Kasumi-1 (cell line): ENCODE measurements at places on chromosomes 16 and 17.

DNA sequence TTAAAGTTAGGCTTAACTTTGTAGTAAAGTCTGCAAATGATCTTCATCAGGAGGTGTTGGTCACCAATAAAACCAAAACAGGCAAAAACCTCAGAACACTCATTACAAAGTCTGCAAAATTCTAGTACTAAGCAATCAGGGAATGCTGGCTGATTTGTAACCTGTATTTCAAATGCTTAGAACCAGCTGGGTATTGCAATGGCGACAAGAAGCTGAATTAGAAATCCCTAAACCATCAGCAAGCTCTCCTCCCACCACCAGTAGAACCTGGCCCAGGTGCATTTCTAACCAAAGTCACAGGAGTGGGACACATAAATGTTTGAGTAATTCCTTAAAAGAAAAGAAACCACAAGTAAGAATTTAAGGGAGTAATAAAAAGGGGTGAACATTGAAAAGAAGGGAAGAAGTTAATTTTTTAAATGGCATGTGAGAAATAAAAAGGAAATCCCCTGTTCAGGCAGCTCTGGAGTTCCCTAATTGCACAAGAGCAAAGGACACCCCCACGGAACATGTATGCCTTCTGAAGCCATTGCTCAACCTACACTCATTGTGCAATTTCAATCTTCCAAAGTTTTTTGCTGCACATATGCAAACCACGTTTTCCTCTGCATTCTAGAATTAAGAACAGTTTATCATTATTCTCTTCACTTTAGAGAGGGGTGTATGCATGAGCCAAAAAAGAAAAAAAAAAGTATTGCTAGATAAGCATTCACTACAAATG lies 102.9 kb downstream of the HIC1 start:
- DNase-seq = peak; percentile 37

DNA sequence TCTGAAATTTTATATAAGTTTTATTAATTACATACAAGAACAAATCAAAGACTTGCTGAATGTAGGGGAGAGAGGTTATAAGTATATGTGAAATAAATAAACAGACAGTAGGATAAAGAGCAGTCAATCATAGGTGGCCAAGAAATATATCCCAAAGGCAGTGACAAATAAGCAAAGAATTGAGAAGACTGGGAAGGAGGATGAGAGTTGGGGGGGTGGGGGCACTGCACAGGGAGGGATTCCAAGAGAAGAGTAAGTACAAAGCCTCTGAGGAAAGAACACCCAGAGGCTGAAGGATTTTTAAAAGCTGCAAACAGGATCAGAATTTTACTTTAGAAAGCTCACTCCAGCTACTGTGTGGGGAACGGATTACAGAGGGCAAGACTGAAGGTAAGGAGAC lies 2.8 kb downstream of the PELP1 start:
- DNase-seq = no peak

GRCh38 chr17:14149751-14150150 lies 80.4 kb downstream of the COX10 start:
- DNase-seq = no peak

- peak; percentile 49 for DNase-seq
These were observed 11.4 kb upstream of the TCAP start for GRCh38 chr17:39653662-39654331.

DNA sequence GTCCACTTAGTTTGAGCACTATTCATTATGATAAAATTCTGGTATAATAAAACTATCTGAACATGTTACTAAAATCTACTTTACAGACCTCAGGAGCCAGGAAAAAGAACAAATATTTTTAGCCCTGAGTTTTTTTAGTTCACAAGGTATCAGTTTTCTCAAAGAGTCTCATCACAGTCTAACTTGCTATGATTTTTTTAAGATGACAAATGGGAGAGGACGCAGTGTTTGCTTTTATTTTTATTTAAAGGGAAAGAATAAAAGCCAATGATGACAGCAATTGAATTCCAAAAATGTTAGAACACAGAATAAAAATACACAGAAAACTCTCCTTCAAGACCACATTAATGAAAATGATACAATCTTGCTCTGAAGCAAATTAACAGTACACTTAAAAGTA lies 7.4 kb downstream of the MED13 start:
- no peak for DNase-seq
